Left ventricle myocardium inferior (tissue), 1 donor: ENCODE measurements at places on chromosomes 11 and 22.

DNA sequence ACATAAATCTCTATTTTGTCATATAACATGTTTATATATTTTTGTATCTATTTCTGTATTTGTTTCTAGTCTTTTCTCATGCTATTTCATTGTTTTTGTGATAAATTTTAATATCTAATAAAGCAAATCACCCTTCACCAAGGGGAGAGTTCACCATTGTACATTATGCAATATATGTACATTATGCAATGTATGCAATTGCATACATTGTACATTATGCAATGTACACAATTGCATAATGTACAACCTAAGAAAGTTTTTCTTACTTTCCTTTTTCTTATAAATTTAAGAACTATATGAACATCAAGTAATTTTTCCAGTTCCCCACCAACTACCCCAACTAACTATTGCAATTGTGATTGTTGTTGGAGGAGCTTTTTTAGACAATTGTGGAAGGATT lies 44.1 kb upstream of the GLYATL2 start:
- DNase-seq: no peak

GRCh38 chr11:111123463-111124398 lies 121.8 kb upstream of the POU2AF2 start:
- no peak for DNase-seq

GRCh38 chr22:31248965-31249958 lies 37.2 kb downstream of the LIMK2 start:
- DNase-seq: no peak

DNA sequence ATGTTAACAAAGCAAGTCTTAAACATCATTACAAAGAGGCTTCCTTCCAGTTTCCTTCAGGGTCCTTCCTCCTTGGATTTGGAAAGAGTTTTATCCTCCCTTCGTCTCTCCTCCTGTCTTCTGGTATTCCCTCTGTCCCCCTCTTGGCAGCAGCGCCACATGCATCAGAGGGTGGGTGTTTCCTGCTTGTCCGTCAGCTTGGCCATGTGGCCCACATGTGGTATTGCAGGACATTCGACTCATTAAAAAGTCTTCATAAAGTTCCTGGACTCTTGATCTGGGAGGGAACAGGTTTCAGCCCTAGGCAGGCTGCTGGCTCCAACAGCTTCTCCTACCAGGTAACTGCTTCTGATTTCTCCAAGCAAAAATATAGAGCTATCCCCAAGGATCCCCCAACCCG lies 189.8 kb downstream of the CSNK2A3 start:
- DNase-seq: no peak

GRCh38 chr22:49882519-49883293 lies 29.1 kb downstream of the ZBED4 start:
- DNase-seq: no peak

DNA sequence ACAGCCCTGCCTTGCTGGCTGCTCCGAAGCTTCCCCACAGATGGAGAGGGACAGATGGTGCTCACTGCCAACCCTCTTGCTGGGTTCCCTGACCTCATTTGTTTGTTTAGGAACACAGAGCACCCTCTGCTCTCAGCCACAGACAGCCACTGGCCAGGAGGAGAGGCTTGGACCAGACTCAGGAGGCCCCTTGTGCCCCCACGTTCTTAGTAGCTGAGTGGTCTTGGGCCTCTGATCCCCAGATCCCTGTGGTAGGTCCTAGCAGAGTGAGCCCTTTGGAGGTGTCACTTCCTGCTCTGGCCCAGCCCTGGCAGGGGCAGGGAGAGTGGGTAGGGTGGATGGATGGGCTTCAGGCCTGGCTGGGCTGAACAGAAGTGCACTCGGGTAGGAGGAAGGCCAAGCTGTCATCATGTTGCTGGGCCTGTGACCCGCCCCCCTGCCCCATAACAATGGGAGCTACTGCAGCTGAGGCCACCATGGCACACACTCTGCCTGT lies 84.0 kb downstream of the DHCR7 start:
- DNase-seq: no peak

GRCh38 chr22:22144858-22145257 lies 99.7 kb upstream of the VPREB1 start:
- DNase-seq: no peak

DNA sequence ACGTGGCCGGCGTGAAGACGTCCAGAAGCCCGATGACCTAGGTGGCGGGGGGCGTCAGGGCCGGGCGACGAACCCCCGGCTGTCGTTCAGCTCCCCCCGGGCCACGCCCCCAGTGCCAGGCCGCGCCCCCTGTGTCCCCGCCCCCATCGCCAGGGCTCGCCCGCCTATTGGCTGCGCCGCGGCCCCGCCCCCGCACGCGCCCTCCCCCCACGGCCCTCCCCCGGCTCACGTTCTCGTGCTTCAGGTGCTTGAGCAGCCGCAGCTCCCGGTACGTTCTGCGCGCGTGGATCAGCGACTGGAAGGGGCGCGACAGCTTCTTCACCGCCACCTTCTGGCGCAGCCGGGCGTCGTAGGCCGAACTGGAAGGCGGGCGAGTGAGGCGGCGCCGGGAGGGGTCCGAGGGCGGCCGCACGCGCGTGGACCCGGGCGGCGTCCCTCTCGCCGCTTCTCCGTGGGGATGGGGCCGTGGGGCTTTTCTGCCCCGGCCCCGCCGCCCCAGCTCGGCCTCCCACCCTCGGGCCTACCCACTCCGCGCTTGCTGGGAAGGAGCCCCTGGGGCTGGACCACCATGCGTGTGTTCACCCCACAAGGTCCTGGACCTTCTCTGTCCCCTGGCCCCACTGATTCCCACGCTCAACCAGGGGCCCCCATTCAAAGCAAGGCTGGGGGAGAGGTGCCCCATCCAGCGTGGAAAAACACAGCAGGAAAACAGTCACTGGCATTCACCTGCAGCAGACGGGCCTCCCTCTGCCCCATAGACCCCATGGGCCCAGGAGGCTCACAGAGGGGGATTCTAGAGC lies 2.4 kb downstream of the MAPK11 start:
- peak; percentile 64 for DNase-seq

GRCh38 chr11:13965337-13965736 lies 2.8 kb downstream of the SPON1 start:
- no peak for DNase-seq

- peak; percentile 48 for DNase-seq
Measured at GRCh38 chr11:47399860-47400767, 8.3 kb upstream of the SLC39A13 start.

DNA sequence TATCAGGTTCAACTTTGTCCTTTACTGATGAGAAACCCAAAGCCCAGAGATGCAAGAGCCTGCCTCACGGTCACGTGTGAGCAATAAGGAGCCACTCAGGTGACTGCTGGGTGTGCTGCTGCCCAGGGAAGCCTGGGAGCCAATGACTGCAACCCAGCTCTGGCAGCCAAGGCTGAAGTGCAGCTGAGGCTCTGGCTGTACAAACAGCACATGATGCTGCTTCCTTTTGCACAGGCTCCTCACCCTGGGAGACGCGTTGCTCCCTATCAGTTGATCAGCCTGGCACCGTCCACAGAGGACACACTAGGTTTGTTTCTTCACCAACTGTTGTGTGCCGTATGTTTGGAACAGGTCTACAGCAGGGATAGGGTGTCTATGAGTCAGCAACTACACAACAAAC lies 168.7 kb downstream of the EFCAB6 start:
- no peak for DNase-seq

DNA sequence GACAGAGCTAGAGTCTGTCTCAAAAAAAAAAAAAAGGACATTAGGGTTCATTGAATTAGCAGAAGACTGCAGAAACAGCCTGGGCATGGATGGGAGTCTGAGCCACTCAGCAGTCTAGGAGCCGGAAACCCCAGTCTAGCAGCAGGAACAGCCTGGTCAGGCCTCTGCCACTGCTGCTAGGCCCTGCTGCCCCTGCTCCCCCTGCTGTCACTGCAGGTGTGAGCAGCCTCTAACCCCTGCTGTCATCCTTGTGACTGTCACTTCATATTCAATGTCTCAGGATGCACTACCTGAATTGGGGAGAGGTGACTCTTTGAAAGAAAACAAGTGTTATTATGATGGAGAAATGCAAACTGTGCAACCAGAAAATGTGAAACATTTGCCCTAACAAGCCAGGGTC lies 7.0 kb upstream of the DDX17 start:
- no peak for DNase-seq

DNA sequence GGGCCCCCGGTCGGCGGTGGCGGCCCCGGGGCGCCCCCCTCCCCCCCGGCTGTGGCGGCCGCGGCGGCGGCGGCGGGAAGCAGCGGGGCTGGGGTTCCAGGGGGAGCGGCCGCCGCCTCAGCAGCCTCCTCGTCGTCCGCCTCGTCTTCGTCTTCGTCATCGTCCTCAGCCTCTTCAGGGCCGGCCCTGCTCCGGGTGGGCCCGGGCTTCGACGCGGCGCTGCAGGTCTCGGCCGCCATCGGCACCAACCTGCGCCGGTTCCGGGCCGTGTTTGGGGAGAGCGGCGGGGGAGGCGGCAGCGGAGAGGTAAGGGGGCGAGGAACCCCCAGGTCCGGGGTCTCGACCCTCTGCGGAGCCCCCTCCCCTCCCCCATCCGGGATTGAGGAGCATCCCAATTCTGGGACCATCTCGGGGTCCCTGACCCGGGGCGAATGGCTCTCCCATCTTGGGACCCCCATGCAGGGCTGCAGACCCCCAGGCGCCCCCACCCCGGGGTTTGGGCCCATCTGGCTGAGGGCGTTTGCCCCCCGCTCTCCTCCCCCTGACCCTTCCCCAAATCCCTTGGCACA lies 431 bp downstream of the KMT2A start:
- DNase-seq: no peak

GRCh38 chr22:39144101-39144767 lies 8.2 kb downstream of the CBX7 start:
- no peak for DNase-seq

DNA sequence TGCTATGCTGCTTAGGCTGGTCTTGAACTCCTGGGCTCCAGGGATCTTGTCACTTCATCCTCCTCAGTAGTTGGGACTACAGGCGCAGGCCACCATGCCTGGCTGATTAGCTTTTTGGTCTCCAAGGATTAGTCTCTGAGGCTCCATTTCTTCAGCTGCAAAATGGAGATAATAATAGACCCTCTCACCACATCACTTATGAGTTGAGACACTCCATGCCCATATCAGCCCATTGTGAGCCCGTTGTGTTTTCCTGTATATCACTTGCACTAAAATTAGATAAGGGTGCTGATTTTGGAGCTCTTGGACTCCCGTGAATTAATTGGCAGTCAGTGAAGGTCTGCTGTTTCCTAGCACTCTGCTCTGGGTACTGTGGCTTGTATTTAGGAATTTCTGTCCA lies 36.0 kb downstream of the DEPDC5 start:
- no peak for DNase-seq

GRCh38 chr22:18145676-18146388 lies 4.1 kb upstream of the USP18 start:
- DNase-seq: no peak
